ENCODE measurements at places on chromosomes 11 and 22. TPM values are rescaled to one million over a fixed set of nuclear protein-coding genes. Genes with fewer than 3 reads are reported as not detected.

The C11orf42 gene
- not detected for total RNA-seq

The LRRC56 gene
- 2.2 TPM for total RNA-seq

The UBQLN3 gene
- not detected for total RNA-seq

The LRP4 gene
- total RNA-seq, result 0.15 TPM

The KIF18A gene
- 13.1 TPM for total RNA-seq

The ACCS gene
- 18.1 TPM for total RNA-seq

The CSKMT gene
- total RNA-seq, result 69.4 TPM

The OR51I2 gene
- not detected for total RNA-seq

The APIP gene
- total RNA-seq, result 26.3 TPM

The STK33 gene
- 0.34 TPM for total RNA-seq

The ANO5 gene
- not detected for total RNA-seq

The MUC2 gene
- total RNA-seq, result not detected

The ACR gene
- total RNA-seq, result not detected

The RIN1 gene
- total RNA-seq, result 0.78 TPM

GRCh38 chr11:28072321-28072720 is 35.6 kb downstream of the KIF18A start:
- no peak for DNase-seq

DNA sequence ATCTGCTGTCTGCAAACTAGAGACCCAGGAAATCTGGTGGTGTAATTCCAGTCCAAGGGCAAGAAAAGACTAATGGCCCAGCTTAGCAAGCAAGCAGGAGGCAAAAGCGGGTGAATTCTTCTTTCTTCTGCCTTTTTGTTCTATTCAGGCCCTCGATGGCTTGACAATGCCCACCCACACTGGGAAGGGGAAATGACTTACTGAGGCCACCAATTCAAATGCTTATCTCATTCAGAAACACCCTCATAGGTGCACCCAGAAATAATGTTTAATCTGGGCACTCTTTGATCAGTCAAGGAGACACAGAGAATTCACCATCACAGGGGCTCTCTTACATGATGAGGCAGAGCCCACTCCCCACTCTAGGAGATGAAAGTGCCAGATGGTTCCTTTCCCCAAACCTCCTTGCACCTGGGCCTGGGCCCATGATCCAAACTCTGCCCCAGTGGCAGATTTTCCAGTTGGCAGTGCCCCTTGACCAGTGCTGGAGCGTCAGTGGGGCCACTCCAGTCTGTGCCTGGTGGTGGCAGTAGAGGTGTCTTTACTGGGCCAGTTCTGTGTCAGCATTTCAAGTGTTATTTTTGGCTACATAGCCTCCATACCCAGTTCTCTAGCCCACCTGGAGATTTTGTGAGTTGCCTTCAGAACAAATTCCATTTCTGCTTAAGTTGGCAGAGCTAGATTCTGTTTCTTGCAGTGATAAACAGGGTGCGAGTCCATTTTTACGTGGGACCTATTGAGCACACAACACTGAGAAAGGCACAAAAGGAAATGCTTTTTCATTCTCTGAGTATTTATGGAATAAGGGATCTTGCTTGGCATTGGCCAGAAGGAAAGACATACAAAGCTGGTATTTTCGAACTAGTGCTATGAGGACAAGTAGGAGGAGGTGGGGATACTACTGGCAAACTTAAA is 7.5 kb downstream of the ELMOD1 start:
- DNase-seq, result no peak

GRCh38 chr22:20951151-20951931 is 15.7 kb upstream of the AIFM3 start:
- no peak for DNase-seq

- DNase-seq, result no peak
These were observed 582.6 kb downstream of the TBC1D22A start for GRCh38 chr22:47345025-47345424.

GRCh38 chr11:46330563-46331281 is 16.5 kb upstream of the DGKZ start:
- no peak for DNase-seq

DNA sequence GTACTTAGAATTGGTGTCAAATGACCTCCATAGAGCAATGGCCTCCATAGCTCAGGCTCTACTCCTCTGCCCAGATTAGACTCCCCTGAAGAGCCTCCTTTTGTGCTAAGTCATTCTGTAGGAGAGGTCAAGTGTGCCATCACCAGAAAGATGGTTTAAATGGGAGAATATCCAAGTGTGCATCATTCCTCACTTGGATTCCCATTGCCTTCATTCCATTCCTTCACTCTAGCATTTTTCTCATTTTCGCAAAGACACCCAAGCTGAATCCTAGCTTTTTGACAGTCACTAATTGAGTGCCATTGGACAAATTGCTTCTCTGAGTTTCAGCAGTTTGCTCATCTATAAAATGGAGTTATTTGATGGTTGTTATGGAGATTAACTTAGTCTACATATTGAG is 16.9 kb downstream of the CLMP start:
- no peak for DNase-seq

DNA sequence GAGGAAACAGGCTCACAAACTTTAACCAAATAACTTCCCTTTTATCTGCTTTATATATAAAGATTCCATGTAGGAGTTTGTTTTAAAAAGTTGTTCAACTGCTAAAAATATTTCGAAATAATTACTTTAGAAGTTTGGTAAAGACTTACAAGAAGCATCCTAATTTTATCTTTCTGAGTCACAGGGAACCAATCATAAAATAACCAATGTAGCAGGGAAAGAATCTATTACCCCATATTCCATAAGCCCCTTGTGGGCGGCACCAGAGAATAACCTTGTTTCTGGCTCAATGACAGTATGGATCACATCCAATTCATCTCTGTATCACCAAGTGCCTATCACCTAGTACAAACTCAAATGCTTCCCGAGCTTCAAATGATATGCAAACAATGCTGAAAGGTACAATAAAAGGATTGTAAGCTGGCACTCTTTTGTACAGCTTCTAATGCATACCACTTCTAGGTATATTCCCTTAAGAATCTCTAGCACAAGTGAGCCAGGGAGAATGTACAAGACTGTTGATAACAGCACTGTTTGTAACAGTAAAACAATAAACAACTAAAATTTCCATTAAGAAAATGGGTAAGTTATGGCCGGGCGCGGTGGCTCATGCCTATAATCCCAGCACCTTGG is 158.4 kb downstream of the ATG16L2 start:
- DNase-seq, result no peak

DNA sequence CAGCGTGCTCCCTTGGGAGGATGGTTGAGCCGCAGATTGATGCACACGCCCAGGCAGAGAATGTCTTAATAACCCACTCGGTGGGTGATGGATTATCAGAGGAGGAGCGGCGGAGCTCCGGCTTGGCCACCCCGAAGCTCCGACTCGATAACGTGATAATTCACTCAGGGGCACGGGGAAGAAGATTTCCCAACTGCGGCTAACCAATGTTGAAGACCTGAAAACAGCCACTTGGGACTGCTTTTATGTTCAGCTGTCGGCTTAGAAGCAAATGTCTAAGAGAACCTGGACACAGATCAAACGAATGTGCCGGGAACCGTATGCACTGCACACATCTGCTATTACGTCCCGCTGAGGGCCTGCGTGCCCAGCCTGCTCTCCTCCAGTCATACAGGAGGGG is 206.8 kb upstream of the CADM1 start:
- DNase-seq, result no peak

- DNase-seq, result no peak
These were observed 16.4 kb downstream of the ZBED4 start for GRCh38 chr22:49869845-49870712.

GRCh38 chr11:106684944-106685343 is 333.3 kb downstream of the GUCY1A2 start:
- DNase-seq, result no peak

GRCh38 chr11:19946681-19947080 is 213.6 kb downstream of the DBX1 start:
- no peak for DNase-seq

DNA sequence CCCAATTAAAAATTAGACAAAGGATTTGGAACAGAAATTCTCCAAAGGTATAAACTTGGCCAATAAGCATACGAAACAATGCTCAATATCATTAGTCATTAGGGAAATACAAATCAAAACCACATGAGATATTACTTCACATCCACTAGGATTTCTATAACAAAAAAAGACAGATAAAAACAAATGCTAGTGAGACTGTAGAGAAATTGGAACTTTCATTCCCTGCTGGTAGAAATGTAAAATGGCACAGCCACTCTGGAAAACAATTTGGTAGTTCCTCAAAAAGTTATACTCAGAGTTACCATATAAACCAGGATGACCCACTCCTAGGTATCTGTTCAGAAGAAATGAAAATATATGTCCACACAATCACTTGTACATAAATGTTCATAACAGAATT is 71.6 kb downstream of the RPL27A start:
- DNase-seq, result no peak

DNA sequence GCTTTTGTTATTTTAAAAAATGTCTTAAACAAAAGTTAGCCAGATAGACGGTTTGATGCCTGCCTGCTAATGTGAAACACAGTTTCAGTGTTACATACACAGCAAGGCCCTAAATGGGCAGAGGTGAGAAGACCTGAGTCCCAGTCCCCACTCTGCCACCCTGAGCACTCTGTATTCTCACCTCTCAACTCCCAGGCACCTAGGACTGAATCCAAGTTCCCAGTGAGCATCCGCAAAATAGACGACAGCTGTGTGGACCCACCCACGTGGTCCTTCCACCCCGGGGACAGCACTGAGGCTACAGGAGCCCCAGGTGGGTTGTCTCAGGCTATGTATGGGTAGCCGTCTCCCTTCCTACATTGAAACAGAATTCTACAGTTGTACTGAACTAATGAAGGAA is 111.5 kb downstream of the RPL27A start:
- DNase-seq, result no peak

DNA sequence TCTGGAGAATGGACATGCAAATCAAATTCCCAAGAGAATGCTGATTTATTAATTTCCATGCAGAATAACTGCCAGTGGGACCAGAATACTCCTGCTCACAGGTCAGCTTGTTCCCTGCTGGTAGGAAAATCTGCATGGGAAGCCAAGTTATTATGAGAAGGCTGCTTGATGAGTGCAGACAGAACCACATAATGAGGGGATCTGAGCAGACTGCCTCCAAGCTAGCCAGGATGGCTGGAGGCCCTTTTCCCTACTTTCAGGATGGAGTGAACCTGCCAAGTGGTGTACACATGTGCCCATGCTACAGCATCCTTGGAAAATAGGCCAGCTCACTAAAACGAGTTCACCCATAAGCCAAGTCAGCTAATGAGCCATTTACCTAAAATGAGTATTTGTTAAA is 55.2 kb upstream of the ZBED5 start:
- no peak for DNase-seq

- DNase-seq, result no peak
These were observed 39.2 kb upstream of the DMC1 start for GRCh38 chr22:38608992-38609750.

DNA sequence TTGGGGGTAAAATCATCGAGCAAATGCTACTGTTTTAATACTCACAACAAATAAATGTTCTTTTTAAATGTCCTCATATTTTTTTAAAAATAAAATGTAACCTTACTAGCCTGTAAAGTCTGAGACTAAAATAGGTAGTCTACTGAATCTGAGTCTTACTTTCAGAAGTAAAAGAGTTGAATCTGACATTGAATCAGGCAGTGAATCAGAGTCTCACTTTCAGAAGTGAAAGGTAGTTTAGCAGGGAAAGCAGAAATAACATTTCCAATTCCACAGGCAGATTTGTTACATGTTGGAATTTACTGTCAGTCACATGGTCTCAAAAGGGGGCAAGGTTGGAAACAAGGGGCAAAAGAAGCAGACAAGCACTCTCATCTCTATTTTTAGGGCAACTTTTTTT is 143.0 kb downstream of the ELP4 start:
- DNase-seq, result no peak

- DNase-seq, result no peak
These were observed 2.9 kb downstream of the TCIRG1 start for GRCh38 chr11:68041617-68042218.

- DNase-seq, result peak; percentile 30
These were observed 7.3 kb downstream of the APOBEC3B start for GRCh38 chr22:38989466-38989865.

DNA sequence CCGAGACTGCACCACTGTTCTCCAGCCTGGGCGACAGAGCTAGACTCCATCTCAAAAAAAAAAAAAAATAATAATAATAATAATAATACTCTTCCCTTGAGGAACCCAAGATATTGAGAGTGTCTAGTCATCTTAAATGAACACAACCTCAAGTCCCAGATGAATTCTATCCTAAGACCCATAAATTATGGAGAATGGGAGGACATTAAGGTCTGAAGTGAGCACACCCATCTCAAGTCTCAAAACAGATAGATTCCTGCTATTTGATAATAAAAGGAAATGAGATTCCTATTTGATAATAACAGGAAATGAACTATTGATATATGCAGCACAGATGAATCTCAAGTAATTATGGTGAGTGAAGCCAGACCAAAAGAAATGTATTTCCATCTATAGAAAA is 51.5 kb downstream of the MAPK1 start:
- DNase-seq, result no peak

GRCh38 chr11:70333261-70333660 is 62.8 kb downstream of the PPFIA1 start:
- no peak for DNase-seq

GRCh38 chr11:47946682-47947559 is 33.4 kb upstream of the PTPRJ start:
- DNase-seq, result peak; percentile 26

- no peak for DNase-seq
These were observed 11.4 kb downstream of the AASDHPPT start for GRCh38 chr11:106088896-106089295.

DNA sequence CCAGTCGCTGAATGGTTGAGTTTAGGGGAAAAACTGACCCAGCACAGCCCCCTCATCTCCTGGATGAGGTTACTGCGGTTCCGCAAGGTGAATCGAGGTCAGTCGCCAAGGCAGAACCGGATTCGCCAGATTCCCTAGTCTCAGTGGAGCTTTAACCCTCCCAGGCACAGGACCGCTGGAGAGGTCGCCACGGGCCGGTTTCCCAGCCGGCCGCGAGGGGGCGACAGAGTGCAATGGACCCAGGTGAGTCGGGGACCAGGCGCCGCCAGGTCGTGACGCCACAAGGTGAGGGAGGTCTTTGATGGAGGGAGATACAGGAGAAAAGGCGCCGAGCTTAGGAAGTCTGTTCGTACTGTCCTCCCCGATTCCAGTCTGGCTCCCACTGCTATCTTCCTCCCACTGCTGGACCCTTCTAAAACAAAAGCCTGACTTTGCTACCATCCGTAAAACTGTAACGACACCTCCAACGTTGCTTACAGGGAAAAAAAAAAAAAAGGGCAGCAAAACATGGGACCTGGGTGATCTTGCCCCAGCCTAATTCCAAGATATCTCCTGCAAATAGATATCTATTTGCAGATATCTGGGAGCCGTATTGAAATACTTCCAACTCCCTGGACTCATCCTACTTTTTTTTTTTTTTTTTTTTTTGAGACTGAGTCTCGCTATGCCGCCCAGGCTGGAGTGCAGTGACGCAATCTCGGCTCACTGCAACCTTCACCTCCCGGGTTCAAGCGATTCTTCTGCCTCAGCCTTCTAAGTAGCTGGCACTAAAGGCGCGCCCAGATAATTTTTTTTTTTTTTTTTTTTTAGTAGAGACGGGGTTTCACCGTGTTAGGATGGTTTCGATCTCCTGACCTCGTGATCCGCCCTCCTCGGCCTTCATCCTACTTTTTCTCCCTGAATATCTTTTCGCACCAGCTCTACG is 1.4 kb upstream of the GGA1 start:
- peak; percentile 83 for DNase-seq

Data from activated T-helper 1 cell treated with anti-CD3 and anti-CD28 coated beads, Interleukin-12 subunit alpha, Interleukin-12 subunit beta, Interleukin-2, Interleukin-4 antibody, amounts not matched to agents 30 ng/mL and 10 ng/mL and 1 ng/mL, durations not matched to agents 14 hours and 24 hours and 36 hours (primary cell).